ENCODE measurements at places on chromosomes 4 and X. TPM values are rescaled to one million over a fixed set of nuclear protein-coding genes. Genes with fewer than 3 reads are reported as not detected.

GRCh38 chr4:19158107-19158809, 1093.4 kb upstream of the SLIT2 start:
- no peak for DNase-seq

DNA sequence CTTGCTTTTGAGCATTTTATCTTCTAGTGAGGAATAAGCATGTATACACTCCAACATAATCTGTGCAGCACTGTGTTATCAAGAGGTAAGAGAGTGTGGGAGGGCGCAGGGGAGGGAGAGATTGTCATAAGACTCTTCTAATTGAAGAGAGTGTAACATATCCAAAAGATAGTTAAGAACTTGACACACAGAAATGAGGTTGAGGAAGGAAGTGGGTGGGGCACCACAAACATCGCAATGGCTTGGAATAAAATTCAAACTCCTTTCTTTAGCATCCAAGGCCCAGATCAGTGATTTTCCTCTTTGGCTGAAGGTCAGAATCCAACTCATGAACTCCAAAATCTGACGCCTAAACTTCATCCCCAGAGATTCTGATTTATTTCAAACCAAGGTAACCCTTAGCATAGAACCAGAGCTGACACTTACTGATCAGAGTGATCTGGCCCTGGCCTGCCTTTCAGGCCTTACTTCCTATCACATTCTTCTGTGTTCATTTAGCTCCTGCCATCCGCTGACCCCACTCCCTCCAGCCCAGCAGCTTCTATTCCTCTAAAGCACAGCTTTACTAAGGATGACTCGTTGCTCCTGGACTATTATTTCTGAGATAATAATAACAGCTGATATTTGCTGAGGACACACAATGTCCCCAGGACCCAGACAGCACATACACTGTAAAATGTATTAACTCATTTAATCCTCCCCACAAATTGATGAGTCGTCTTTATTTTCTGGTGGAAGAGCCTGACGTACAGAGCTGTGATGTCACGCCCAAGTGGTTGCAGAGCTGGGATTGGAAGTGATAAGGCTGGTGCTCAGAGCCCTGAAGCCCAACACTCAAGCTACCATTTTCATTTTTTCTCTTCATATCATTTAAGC, 10.6 kb upstream of the CTSO start:
- DNase-seq, result no peak

DNA sequence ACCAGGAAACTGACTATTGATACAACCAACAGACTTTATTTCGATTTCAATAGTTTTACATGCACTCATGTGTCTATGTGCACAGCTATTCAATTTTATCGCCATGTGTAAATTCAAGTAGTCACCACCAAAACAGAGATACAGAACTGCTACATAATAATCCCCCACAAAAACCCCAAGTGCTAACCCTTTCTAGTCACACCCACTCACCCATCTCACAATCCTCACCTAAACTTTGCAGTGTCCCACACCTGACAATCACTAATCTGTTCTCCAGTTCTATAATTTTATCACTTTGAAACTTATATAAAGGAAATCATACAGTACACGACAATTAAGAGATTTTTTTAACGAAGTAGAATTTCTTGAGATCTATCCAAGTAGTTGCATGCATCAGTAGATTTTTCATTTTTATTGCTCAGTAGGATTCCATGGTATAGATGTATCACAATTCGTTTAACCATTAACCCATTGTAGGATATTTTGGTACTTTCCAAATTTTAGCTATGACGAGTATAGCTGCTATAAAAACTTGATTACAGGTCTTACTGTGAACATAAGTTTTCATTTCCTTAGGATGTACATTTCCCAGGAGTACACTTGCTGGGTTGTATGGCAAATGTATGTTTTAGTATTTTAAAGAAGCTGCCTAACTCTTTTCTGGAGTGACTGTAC, 85.9 kb downstream of the CASK start:
- DNase-seq, result no peak

DNA sequence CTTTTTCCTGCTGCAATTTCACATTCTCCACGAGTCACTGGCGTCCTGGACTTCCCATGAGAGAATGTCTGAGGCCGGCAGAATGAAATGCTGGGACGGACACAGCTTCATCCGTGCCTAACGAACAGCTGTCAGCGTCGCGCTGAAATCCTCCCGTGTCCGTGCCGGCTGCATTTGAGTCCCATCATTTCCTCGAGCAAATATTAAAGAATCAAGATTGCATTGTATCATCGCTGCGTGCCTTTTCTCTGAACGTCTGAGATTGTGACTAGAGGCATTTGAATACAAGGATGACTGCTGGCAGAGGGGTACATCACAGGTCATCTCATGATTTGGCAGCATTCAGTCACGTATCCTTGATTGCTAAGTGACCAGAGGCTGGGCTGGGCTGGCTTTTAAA, 279.9 kb downstream of the ASMT start:
- no peak for DNase-seq

- no peak for DNase-seq
Measured at GRCh38 chr4:105495667-105496066, 21.8 kb upstream of the PPA2 start.

The TTC29 gene
- total RNA-seq, result not detected

The DCAF12L1 gene
- total RNA-seq, result not detected

The MAGEA2B gene
- total RNA-seq, result not detected

DNA sequence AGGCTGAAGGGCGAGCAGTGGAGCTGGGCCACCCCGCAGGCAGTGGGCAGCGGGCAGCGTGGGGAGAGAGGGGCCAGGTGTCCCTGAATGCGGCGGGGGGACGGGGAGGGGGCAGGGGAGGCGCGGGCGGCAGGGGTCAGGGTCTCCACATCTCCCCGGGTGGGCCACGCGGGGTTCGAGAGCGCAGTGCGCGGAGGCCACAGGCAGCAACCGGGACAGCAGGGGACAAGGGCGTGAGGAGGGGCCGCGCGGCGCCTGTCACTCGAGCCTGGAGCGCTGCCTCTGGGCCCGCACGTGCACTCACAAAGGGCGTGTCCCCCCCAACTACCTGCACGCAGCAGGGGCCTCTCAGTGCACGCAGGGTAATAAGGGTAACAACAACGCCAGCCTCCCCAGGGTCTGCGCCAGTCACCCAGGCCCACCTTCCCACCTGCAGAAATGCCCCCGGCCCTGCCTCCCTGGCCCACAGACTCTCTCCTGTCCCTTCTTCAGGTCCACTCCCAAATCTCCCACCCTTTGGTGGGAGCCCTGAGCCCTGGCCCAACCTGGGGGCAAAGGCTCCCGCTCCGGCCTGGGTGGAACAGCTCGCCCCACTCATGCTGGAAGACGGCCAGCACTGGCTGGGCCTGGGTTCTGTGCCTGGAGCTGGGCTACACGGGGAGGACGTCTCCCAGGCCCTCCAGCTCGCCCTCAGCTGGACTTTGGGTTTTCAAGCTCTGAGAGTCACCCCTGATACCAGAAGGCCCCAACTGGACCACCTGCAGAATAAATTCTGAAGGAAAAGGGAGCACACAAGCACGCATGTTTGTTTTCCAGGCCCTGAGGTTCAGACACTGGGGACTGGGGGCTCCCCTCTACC, 53.2 kb downstream of the ZFYVE28 start:
- peak; percentile 9 for DNase-seq

GRCh38 chr4:71607780-71608677, 175.8 kb downstream of the GC start:
- DNase-seq, result no peak

DNA sequence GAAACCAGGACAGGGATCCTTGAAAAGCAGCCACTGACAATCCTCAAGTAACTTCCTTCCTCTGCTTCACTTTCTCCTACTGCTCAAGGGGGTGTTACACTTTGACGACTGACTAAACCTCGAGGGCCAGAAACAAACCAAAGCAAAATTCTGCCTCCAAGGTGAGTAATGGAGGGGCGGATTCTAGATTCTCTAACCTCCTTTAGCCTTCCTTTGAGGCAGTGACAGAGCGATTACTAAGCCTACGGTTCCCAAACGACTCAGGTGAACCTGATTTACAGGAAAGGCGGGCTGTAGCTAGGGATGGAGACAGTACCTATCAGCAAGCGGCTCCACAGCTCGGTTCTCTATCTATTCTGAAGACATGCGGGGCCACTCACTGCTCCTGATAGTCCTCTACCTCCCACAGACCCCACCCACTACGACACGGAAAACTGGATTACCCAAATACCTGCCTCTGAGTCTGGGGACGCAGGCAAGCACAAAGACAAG, 487 bp downstream of the TBCK start:
- no peak for DNase-seq

The USP17L5 gene
- total RNA-seq, result not detected

DNA sequence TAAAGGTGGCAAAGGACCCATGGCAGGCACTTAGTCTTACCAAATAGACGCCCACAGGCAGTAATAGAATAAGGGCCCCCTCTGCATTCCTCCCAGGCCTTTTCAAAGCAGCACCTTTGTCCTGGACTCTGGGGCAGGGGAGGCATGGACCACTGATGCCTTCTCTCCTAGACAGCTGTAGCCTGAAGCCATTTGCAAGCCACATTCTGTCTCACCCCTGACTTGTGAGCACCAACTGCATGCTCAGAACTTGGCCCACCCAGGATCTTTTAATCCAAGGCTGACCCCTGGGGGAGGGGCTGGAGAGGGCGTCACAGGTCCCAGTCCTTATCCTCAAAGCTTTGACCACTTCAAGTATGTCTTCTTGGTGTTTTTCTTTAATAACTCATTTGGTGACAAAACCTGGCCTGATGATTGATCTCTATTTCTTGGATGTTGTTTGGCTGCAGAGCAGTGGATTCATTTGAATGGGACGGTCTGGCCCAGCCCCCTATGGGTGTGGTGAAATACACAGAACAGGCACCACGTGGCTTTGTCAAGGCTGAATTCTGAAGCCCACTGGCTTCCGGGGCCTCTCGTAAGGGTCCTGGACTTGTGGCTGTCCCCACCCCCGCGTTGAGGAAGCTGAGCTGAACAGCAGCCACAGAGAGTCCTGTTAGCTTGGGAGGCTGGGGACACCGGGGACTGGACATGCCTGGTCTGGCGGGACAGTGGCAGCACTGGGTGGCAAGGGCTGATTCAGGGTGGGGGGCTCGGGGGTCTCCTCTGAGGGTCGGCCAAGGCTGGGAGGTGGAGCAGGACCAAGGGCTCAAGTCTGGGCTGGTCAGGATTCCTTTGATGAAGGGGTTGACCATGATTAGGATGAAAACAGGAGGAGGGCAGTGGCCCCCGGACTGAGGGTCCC, 36.6 kb downstream of the ADRA2C start:
- no peak for DNase-seq

- DNase-seq, result no peak
Measured at GRCh38 chrX:155065035-155065734, 5.8 kb downstream of the CMC4 start.

DNA sequence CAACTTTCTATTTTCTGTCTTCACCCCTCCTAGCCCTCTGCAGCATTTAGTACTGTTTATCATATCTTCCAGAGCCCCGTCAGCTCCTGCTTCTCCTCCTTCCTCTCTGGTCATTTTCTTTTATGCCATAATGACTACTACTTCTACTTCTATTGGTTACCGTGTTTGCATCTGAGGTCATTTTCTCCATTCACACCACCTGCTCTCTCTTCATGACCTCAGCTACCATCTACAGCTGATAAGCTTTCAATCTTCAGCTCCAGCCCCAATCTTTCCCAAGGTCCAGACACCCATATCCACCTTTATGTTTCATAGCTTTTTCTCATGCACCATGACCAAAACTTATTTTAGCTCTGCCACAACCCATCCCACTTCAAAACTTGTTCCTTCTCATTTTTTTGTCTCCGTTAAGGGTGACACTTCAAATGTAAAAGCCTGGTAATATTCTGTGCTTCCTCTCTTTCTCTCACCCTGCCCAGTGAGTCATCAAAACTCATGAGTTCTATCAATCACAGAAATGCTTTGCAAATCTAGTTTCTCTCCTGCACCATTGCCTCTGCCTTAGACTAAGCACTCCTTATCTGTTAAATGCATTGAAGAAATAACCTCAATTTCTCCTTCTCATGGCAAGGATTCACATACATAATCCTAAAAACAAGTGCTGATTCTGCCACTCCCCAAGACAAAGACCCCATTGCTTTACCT, 71.3 kb upstream of the IQCM start:
- no peak for DNase-seq

GRCh38 chr4:68617003-68617698, 41.0 kb upstream of the UGT2B17 start:
- no peak for DNase-seq

GRCh38 chr4:30396772-30397475, 323.2 kb upstream of the PCDH7 start:
- no peak for DNase-seq

GRCh38 chrX:11893933-11894710, 136.1 kb downstream of the MSL3 start:
- DNase-seq, result no peak

The PSAPL1 gene
- 0.06 TPM for total RNA-seq

DNA sequence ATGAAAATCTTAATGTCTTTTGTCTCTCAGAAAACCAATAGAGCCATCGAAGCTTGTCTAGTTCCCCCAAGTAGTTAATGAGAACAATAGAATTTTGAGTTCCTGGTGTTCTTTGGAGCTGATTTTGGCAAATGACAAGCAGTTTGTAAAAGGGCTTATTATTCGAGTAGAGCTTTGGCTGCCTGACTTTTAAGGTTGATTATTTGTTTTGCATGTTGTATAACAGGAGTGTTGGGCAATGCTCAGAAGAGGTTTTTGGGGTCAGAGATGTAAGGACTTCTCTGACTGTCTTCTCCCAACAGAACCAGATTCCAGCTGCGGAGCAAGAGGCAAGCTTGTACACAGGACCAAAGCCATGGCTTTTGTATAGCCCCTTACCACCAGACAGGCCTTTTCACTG, 30.0 kb downstream of the ZCCHC12 start:
- DNase-seq, result no peak

The REELD1 gene
- not detected for total RNA-seq

DNA sequence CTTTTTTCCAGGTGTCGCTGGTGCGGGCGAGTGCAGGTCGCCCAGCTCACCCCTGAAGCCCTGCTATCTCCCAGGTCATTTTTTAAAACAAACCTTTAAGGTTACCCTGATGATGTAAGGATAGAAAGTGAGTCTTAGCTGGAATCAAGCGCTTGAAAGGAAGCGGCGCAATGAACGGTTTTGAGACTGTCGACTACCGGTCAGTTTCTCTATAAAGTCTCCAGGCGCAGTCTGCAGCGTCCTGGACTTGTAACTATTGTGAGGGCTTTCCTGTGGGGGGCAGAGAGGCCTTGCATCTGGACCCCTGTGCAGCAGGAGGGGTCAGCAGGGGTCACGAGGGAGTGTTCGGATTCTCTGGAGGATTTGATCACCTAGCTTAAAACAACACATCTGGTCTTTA, 1.6 kb downstream of the KIT start:
- DNase-seq, result no peak

DNA sequence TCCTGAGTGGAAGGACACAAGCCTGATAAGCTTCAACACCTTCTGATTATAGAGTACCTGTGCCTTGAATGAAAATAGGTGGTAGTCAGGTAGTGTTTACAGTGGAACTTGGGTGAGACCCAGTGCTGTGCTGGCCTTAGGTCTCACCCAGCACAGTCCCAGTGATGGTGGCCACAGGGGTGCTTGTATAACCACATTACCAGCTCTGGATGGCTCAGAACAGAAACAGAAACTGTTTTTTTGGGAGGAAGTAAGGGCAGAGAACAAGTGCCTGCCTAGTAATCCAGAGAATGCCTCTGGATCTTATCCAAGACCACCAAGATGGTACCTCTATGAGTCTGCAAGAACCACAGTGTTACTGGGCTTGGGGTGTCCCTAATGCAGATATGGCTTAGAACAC, 171.5 kb upstream of the DIPK2B start:
- no peak for DNase-seq

Data from left lung (tissue), 14 donors.